ENCODE measurements at places on chromosomes 1 and 21. TPM values are rescaled to one million over a fixed set of nuclear protein-coding genes. Genes with fewer than 3 reads are reported as not detected.

GRCh38 chr1:71311376-71311775, 230.5 kb upstream of the ZRANB2 start:
- DNase-seq = no peak

DNA sequence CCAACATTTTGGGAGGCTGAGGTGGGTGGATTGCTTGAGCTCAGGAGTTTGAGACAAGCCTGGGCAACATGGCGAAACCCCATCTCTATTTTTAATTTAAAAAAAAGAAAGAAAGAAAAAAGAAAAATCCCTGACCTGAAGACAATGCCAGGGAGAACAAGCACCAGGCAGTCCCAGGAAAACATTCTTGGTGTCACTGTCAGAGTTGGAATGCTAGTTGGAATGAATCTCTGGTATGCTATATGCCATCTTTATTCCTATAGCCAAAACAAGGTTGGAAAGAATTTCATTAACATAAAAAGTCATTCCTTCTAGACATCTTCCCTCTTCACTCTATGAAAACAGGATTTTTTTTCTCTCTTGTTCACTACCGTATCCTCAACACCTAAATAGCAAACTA, 2.8 kb downstream of the DNAJC8 start:
- DNase-seq = no peak

GRCh38 chr1:91979383-91979782, 30.2 kb downstream of the BRDT start:
- DNase-seq = no peak

DNA sequence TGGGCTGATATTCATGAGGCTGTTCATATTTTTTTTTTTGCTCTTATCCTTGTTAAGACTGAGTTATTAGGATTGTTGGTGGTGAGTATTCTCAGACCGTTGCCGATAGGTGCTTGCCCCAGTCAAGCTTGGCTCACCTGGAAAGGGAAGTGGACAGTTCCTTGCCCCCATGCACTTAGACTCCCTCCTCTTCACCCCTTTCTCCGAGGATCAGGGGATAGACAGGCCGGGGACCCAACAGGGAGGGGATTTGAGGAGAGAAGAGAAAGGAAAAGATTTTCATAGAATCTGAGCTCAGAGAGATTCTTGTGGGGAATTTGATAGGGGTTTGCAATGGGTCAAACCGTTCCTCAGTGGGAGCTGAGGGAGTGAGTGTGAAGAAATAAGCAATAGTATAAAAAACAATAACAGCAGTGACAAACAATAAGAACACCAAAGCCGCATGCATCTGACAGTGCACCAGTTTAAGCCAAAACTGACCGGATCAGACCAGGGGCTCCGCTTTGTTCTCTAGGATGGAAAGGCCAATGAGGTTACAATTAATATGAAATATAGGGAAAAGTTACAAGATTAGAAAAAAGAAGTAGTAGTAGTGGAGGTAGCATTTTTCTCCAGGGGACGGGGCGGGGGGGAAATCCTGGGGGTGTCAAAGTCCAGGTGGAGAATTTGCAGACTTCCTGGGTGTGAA, 8.9 kb downstream of the PAX7 start:
- DNase-seq = no peak

DNA sequence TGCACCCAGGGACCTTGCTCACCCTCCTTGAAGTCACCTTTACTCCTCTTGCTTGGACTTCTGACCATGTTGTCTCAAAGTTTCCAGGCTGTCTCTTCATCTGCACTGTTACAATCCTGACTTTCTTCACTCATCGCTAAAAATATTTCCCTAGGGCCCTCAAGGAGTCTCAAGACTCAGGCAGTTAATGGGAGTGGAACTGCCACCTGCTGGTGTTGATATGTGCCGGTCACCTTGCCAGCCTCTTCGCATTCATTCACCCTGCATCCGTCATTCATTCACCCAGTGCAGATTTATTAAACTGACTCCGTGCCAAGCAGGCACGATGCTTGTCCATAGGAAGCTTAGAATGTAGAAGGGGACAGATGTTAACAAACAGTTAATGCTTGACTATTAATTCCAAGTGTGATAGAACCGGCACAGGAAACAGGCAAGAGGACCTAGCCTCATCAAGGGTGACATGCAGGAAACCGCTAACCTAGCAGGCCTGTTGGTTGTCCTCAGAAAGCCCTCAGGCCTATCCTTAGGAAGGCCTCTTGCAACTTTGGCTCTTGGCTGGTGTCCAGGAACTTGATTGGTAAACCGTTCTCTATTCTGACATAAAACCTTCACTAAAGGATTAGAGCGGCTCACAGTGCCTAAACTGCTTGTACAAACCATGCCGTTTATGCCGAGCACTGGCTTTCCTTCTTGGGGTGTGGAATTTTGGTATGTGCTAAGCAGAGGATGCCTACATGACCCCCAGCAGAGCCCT, 342.2 kb downstream of the CAMTA1 start:
- no peak for DNase-seq

RBP7 gene
- 2.5 TPM for total RNA-seq
